ENCODE measurements at places on chromosomes 4 and X.

DNA sequence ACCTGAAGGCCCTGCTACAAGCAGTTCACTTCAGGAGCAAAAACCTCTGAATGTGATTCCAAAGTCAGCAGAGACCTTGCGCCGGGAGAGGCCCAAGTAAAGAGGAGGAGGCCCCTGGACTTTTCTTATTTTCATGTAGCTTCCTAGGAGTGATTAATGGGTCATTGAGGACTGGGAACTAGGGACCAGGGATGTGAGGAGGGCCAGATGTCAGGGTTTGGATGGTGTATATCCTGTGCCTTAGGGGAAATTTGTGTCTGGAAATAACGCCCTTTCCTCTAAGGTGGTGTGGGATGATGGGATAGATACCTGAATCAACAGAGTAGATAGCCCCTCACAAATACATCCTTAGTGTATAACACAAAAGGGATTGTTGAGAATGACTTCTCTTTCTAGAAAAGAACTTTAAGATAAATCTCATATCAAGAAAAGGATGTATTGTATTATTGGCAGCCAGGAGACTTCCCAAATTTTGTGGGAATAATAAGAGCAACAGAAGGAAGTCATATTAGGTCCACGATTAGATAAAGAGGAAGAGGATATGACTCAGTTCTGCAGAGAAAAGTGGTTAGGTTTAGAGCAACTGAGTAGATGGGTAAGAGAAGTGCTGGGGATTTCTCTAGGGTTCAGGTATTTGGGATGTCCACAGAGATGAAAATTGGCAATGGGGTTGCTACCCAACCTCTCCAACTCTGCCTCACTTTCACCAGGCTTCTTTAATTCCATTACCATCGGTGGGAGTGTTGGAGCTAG lies 1.1 kb downstream of the ITGB1BP2 start:
- no peak for DNase-seq

- DNase-seq = no peak
Observed at GRCh38 chr4:169070071-169070894, 60.2 kb upstream of the CBR4 start.

GRCh38 chrX:102339312-102340298 lies 92.6 kb downstream of the NXF2 start:
- DNase-seq = no peak

GRCh38 chr4:142846108-142846728 lies at the start of gene INPP4B:
TSS of gene INPP4B (minus strand) at chr4:142846301.
- no peak for DNase-seq

DNA sequence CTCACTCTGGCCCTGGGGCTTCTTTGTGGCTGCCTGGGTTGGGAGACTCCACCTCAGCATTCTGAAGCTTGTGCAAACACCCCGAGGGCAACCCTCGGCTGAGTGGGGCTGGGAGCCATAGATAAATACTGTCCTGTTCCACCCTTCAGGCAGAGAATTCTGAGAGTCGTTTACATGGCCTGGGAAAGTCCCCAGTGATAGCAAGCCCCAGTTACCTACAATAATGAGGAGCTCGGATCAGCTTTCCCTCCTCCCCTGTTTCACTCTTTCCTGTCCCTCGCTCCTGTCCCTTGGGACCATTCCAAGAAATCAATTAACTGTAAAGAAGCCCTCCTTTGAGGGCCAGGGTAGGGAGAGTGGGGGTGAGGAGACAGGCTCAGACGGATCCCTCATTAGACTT lies 31.6 kb upstream of the DDX3X start:
- DNase-seq = no peak

DNA sequence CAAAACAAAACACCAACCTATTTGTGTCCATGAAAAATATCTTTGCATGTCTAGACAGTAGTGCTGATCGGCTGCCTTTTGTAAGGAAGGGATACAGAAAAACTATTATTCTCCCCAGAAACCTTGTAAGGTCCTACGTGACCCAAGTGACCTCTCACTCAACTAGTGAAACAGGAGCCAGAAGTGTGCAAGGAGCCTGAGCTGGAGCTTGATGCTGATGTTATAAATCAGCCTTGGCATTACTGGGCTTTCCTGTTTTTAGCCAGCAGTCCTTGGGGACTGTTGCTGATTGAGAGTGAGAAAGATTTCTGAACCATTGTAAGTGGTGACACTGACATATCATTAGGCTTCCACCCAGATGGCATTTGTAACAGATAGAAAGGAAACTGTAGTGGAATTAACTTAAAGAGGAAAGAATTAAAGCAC lies 100.8 kb upstream of the LIMCH1 start:
- no peak for DNase-seq

- no peak for DNase-seq
Observed at GRCh38 chr4:8590546-8590880, 2.1 kb upstream of the CPZ start.

GRCh38 chr4:47406408-47406807 lies 57.1 kb downstream of the COMMD8 start:
- DNase-seq = no peak

- DNase-seq = no peak
Observed at GRCh38 chr4:82833696-82834313, 35.2 kb upstream of the SCD5 start.

- DNase-seq = no peak
Observed at GRCh38 chr4:102022343-102022742, 231.8 kb downstream of the BANK1 start.

DNA sequence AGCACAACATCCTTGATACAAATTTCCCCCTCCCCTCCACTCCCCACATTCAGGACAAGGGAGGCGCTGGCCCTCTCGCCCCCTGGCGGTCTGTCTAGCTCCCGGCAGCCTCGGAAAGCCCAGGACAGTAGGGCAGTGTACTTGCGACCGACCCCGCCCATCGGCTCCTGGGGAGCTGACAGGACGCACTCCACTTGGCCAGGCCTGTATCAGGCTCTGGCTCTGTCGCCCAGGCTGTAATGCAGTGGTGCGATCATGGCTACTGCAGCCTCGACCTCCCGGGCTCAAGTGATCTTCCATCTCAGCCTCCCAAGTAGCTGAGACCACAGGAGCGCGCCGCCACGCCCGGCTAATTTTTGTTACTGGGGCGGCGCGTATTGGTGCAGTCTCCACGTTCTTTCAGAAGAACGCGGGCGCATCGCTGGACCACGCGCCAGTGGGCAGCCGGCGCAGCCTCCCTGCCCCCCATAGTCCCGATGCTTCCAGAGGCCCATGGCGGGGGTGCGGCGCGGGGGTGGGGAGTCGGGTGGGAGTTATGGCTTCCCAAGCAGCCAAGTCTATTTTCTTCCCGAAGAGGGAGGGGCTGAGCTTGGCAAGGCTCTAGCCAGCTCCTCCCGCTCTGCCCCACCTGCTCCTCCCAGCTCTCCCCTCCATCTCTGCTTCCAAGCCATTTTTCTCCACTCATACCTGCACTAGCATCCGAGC lies 7.8 kb upstream of the AKAP14 start:
- DNase-seq = no peak

DNA sequence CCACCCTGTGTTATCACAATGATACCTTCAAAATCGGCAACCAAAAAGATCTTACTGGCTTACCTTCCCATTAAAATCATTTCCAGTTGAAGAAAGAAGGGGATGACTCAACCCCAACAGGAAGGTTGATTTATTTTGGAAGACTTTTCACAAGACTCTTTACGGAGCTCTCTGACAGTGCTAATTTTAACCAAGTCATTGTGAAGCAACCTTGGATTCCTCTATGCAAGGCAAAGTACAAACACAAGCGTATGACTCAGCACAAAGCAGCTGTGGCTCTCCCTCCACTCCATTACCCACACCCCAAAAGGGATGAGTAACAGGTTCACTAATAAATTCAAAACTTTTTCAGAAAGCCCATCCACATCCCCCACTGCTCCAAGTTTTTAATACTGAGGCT lies 213.8 kb upstream of the FGF13 start:
- DNase-seq = no peak

DNA sequence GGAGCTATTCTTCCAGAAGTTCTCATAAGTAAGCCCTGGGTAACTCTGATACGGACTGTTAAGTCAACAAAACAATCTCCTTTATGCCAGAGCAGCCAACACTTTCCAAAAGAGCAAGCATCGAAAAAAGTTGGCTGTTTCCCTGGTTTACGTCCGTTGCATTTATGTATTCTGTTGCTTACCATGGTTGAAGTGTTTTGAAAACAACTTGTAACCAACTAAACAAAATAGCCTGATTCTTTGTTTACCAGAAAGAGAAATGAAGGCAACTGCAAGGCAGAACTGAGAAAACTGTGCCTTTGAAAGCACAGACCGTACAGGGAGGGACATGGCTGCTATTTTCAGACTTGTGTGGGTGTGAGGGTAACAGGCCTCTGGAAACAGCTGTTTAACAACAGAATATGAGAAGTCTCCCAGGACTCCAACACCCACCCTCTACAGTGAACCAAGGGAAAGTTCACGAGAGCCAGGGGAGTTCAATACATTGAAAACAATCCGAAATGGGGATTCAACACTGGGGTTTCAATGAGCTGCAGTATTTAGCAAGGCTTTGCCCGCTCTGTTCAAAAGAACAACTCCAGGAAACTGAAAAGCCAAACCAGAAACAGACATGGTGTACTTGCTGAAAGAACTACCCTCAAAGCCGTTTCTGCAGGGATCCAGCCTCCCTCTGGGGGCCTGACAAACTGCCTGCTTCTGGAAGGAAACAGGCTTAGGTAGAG lies 95.8 kb upstream of the EGFL6 start:
- DNase-seq = peak; percentile 52

All from GM12878 (cell line).